ENCODE measurements at places on chromosomes 16 and 17.

DNA sequence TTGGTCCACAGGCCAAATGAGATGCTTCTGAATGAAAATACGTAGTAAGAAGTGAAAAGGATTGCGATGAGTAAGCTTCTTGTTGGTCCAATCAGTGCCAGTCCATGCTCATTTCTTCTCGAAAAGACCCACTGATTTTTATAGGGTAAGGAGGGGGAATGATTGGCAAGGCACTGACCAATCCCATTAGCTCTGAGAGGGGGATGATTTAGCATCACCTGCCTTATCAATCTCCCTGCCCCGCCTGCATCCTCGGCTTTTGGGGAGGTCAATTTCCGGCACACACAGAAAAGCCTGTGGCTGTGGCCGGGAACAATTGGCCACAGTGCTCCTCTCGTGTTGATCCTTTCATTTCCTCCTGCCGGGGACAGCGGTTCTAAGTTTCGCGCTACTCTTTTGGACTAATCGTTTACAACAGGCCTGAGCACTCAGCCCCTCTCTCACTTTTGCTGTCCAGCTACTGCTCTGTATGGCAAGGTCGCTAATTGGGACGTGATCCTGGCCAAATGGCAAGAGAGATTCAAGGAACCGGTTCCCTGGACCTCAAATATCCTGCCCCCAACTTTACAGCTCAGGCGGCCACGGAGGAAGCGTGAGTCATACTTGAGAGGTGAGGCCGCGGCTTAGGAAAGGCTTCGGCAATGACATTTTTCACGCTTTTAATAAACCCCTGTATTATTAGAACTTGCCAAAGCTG is 43.1 kb downstream of the TBX4 start:
- no peak for DNase-seq

DNA sequence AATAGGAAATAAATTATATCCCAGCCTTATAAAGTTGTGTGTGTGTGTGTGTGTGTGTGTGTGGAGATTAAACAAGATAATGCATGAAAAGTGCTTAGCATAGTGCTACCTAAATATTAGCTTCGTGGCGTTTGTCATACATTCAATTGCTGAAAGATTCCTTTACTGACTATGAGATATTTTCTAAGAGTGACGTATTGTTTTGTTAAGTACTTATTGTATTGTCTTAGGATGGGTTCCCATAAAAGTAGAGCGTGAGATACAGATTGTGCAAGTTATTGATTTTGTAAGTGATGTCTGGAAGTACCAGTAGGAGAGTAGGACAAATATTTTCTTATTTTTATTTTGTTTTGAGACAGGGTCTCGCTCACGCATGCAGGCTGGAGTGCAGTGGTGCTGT is 730.0 kb downstream of the CDH8 start:
- no peak for DNase-seq

DNA sequence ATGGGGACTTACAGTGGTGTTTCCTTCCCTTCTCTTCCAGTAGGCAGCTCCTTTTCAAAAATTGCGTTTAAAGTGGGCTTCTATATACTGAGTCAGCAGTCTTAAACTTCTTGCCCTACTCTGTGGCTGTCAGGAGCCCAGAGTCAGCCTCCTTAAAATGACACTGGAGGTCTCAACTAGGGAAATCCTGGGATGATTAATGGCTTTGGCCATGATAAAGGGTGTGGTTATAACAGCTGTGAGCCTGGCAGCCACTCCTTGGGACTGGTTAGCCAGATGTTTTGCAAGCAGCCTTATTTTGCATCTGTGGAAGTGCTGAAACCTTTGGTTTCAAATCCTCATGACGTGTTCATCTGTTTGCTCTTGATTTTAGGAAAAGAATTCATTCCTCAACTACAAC is 25.0 kb downstream of the TAC4 start:
- DNase-seq, result no peak

- peak; percentile 55 for DNase-seq
These were observed 105.0 kb downstream of the ZNF778 start for GRCh38 chr16:89322321-89323119.

GRCh38 chr17:17959520-17960361 is 12.5 kb downstream of the TOM1L2 start:
- no peak for DNase-seq

- no peak for DNase-seq
These were observed 23.4 kb downstream of the RBL2 start for GRCh38 chr16:53457670-53458069.

GRCh38 chr16:6207580-6207979 is 1110.0 kb upstream of the EEF2KMT start:
- no peak for DNase-seq

DNA sequence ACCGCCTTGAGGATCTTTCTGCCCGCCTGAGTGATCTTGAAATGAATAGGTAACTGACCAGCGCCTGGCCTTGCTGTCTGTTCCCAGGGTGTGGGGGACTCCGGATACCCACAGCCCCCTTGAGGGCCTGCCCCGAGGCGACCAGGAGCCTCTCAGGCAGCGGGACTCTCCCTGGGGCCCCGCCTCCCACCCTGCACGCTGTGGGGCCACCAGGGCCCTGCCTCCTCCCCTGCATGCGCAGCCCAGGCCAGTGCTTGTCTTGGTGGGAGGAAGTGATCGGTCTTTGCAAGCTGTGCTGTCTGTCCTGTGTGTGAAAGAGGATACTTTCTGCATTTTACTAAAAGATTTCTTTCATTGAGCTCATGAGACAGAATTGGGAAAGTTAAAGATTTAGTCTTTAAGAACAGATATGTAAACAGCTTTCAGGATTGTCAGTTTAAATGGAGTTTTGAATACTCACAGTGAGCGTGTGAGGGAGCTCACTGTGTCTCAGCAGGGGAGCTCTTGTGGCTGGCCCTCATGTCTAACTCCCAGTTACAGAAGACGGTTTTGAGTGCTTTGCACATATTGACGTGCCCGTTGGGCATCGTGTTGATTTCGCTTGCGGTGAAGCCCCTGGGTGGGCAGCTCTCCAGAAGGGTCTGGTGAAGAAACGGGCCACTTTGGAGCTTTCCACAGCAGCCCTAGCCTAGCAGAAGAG is 36.1 kb upstream of the CAPN15 start:
- no peak for DNase-seq

GRCh38 chr17:17385491-17385890 is 82.3 kb downstream of the NT5M start:
- DNase-seq, result no peak

- no peak for DNase-seq
These were observed 1.4 kb upstream of the SLFN5 start for GRCh38 chr17:35241520-35241919.

- no peak for DNase-seq
These were observed 84.1 kb upstream of the TOB1 start for GRCh38 chr17:50949989-50950877.

DNA sequence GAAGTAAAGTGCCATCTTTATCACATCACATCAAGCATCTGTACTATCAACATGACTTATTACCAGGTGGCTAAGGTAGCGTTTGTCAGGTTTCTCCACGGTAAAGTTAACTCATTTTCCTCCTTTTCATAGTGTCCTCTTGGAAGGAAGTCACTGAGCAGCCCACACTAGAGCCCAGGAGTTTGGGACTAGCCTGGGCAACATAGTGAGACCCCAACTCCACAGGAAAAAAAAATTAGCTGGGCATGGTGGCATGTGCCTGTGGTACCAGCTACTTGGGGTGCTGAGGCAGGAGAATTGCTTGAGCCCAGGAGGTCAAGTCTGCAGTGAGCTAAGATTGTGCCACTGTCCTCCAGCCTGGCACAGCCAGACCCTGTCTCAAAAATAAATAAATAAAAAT is 12.9 kb downstream of the CHD9 start:
- no peak for DNase-seq

DNA sequence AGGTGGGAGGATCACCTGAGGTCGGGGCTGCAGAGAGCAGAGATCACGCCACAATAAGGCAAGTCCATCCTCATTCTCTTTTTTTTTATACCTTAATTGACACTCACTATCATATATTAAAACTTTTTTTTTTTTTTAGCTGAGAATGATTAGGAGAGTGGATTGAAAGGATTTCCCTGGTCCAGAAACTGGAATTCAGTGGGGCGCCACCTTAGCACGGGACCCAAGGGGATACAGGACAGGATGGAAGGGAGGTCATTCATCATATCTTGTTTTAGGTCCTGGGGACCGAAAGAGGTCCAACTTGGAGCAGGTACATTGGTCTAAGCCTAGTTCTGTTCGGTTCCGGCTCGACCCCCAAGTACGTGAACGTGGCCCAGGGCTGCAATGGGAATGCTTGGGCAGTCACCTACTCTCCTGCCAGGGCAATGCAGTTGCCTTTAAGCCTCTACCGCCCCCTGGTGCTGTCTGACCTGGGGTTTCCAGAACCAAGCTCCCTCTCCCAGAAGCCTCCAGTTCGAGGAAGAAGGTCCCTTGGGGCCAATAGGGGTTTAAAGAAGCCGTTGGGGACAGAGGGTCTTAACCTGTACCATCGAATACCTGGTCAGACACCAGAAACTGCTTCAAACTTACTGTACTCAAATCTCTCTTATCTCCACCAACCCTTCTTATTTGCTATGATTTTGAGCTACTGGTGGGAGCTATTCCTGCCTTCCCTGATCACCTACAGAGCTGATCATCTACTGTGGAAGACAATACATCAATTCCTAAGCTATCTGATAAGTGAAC is 19.9 kb upstream of the GPATCH8 start:
- DNase-seq, result no peak

- no peak for DNase-seq
These were observed 327.0 kb upstream of the TBX2 start for GRCh38 chr17:61072648-61073047.

DNA sequence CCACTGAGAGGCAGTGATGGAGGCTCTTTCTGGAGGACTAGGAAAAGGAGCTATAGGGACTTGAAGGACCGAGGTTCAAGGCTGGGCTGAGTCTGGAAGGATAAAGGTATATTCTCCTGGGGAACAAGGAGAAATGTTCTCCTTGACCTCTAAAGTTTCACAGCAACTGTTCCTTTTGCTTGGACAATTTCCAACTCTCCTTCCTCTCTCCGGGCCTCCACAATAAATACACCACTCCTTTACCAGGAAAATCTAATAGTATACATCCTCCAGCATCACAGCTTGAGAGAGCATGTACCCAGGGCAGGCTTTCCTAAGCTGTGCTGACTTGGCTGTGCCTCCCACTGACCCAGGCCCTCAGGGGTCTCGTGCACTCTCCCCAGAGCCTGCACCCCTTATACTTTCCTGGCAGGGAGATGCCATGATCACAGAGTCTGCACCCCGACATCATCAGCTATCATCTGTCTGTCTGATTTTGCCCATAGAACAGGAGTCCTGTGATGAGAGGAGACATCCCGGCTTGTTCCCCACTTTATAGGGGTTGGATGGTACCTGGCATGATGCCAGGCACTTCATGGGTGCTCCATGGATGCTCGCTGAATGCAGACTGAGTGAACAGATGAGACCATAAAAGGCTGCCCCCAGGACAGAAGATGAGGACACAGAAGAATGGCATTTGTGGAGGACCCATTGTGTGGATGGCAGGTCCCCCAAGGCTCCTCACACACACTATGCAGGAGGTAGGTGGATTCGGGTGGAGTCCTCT is 582.6 kb upstream of the CDH5 start:
- DNase-seq, result no peak

- DNase-seq, result no peak
These were observed 38.1 kb downstream of the IRX5 start for GRCh38 chr16:54968784-54969183.

GRCh38 chr16:86547286-86547685 is 7.7 kb downstream of the MTHFSD start:
- no peak for DNase-seq

DNA sequence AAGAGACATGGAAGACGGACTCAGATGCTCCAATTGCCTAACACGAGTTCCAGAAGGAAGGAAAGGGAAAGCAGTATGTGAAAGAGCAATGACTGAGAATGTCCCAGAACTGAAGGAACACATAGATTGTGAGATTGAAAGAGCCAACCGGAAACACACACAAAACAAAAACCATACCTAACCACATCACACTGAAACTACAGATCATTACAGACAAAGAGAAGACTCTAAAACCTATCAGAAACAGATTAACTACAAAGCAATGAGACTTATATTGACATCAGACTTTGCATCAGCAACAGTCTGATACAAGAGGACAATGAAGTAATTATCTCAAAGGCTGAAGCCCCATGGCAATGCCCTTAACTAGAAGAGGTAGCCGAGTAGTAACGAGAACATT is 45.6 kb upstream of the CLEC18B start:
- no peak for DNase-seq

DNA sequence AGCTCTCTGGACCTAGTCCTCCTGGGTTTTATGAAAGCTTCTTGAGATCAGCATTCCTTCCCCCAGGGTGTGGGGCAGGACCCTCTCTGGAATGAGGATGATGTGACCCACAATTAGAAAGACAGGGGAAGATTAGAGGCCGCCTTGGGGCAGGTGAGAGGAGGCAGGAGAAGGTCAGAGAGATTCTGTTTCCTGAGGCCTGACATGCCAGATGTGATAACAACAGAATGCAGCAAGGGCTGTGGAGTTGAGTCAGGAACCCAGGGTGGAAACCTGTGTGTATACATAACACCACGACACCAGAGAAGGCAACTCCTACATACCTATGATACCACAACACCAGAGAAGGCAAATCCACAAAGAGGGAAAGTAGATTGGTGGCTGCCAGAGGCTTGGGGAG is 5.4 kb upstream of the SLC5A10 start:
- no peak for DNase-seq

DNA sequence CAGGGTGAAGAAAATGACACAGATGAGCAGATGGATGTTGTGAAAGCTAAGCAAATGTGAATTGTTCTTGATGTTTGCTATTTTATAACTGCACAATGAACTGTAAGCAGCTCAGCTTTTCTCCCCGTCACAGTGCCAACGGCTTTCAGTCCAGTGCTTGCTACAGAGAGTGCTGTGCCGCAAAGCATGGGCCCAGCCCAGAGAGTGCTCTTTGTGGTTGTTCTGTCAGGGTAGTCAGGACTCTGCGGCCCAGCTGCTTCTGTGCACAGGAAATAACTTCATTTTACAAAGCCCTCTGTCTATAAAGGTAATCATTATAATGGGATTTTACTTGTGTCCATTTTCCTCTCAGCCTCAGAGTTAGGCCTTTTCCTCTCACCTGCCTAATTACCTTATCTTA is 39.1 kb downstream of the CDRT15 start:
- no peak for DNase-seq

- no peak for DNase-seq
These were observed 101.6 kb downstream of the METRNL start for GRCh38 chr17:83180996-83181481.

DNA sequence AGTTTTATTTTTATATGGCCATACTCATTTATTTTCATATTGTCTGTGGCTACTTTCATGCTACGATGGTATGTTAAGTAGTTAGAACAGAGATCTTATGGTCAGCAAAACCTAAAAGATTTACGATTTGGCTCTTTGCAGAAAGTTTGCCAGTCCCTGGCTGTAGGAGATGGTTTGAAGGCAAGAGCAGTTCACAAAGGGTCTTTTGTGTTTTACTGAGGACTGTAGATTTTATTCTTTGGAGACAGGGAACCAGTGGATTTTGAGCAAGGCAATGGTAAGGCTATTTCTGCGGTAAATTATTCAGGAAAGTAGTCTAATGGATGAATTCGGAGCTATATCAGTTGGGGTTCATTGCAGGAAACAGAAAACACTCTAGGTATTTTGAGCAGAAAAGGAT is 90.7 kb downstream of the WWP2 start:
- DNase-seq, result no peak
